Cortex of kidney (tissue), 1 donor: ENCODE measurements at places on chromosomes 5 and 9.

- no peak for DNase-seq
Measured at GRCh38 chr9:104025104-104025503, 69.0 kb upstream of the SMC2 start.

GRCh38 chr5:76294573-76294972, 108.5 kb upstream of the IQGAP2 start:
- no peak for DNase-seq

- DNase-seq, result no peak
Measured at GRCh38 chr9:124754289-124754688, 16.8 kb downstream of the NR6A1 start.

GRCh38 chr9:107706701-107707427, 217.3 kb upstream of the KLF4 start:
- no peak for DNase-seq

DNA sequence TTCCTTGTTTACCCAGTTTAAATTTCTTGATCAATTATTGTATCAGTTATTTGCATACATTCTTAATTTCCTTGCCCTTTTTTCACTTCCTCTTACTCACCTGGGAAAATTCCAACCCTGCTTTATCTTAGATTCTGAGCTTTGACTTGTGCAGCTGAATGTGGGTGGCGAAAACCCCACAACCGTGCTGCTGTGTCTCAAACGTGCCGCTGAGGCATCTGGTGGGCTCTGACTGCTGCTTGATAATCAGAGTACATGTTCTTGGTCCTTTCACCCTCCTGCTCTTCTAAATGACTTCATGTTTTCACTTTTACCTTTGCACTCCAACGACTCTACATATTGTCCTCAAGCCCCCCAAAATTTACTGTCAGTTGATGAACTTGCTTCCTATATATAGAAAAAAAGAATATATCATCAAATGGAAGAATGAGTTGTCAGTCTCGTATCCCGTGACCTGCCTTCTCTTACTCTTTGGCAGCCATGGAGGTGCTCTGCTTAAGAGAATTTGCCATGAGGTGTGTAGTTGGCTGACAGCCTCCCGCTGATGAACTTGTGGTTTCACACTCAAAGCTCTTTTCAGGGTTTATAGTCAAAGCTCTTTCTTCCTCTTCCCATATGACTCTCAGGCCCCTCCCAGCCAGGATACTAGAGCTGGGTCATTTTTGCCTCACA, 14.0 kb upstream of the JAK2 start:
- DNase-seq, result no peak

GRCh38 chr5:31935496-31936369, 238.4 kb downstream of the GOLPH3 start:
- no peak for DNase-seq

DNA sequence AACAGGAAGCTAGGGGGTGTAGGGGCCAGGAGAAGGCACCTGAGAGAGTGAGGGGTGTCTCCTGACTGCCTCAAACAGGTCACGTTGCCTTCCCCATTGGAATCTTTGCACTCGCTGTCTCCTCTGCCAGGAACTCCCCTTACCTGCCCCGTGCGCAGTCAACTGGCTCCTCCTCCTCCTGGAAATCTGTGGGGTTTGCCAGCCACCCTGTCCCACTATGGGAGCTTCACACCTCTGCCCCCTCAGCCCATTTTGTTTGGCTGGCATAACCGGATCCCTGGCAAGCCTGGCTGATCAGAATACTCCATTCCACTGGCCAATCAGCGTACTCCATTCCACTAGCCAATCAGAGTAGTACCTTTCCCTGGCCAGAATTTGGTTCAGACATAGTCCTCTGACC, 10.4 kb upstream of the SLC34A1 start:
- no peak for DNase-seq

GRCh38 chr5:134578578-134579283, 53.3 kb downstream of the JADE2 start:
- no peak for DNase-seq

- no peak for DNase-seq
Measured at GRCh38 chr5:132237670-132238069, 10.0 kb upstream of the P4HA2 start.

GRCh38 chr9:23563517-23563916, 262.5 kb downstream of the ELAVL2 start:
- no peak for DNase-seq

DNA sequence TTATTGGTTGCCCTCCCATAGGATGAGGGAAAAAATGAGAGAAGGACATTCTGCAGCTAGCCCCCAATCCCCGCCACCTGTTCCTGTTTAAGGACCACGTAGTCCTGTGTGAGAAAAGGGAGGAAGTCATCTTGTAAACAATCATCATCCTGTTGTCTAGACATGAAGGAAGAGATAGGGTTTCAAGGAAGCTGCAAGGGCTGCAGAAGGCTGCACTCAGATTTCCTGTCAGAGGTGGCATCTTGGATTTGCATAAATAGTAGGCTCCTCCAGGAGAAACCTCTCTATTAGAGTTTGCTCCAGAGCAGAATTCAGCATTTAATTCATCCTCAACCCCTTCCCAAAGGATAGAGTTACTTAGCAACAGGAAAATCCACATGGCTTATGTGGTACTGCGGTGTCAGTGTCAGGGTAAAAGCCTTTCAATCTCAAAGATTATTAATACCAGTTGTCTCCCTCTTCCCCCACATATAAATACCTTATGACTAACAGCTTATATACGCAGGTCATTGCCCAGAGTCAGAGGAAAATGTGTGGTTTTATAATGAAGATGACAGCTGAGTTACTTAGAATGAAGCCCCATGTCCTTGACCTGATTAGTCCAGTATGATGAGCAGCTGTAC, 4.6 kb upstream of the DNAJC18 start:
- DNase-seq, result no peak

DNA sequence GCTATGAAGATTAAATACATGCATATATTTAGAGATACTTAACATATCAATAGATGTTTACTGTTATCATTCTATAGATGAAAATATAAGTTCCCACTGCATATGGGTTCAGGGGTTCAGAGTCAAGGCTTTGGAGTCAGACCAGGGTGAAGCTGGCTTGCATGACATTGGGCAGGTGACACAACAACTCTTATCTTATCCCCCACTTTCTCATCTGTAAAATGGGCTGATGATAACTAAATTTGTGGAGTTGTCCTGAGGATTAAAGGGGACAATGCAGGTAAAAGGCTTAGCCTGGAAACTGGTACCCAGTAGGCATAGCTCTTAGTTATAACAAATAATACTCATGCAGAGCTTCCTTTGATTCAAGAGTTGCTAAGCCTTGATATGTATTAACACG, 72.6 kb upstream of the BRINP1 start:
- DNase-seq, result no peak

- no peak for DNase-seq
Measured at GRCh38 chr9:121294151-121294743, 26.3 kb downstream of the GSN start.

GRCh38 chr5:168464214-168464613, 22.1 kb upstream of the RARS1 start:
- DNase-seq, result no peak

DNA sequence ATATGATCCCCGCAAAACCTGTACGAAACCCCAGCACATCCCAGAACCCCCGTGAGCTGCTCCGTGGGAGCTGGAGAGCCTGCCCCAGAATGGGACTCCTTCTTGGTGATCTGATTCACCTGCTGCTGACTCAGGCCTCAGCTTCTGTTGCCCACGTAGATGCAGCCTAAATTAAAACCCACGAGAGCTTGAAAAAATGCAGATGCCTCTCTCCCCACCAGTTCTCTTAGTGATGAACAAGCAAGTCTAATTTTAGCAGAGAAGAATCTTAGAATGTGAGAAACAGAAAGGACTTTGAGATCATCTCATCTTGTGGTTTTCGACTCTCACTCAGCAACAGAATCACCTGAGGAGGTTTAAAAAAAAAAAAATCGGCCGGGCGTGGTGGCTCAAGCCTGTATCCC, 57.6 kb downstream of the TMOD1 start:
- DNase-seq, result no peak

GRCh38 chr5:112412346-112412745, 6.7 kb downstream of the EPB41L4A start:
- DNase-seq, result no peak

GRCh38 chr5:86885011-86885410, 267.3 kb downstream of the COX7C start:
- DNase-seq, result no peak

- no peak for DNase-seq
Measured at GRCh38 chr5:142969186-142969585, 199.0 kb downstream of the ARHGAP26 start.

DNA sequence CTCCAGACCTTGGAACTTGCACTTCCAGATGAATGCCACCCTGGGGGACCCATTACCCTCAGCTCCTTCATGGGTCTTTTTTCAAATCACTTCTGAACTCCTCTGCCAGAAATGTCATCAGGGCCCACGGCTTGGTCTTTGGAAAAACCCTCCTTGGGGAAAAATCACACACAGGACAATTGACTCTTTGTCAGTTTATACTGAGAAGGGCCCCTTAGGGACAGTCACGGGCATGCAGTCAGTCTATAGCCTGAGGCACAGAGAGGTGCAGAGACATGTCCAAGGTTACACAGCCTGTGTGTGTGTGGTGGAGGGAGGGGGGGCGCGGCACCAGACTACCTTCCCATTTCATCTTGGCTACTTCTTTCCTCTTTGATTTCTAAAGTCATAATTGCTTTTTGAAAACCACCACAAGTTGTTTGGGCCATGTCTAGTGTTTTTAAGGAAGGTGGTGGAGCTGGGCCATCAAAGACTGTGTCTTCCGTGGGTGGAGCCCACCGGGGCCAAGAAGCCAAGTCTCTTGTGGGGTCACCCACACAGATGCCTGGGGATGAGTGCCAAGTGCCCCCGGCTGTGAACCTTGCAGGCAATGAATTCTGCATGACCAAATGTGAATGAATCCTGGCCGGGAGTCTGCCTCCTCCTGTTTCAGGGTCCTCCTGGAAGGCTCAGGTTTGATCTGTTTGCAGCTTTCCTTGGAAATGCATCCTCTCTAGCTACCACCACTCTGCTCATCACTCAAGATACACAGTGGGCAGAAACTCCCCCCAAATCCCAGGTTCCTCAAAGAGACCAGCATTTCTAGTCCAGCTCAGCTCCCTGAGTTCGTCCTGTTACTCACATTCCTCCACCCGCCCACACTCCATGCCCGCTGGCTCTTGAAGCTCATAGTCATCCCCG, 200.1 kb upstream of the TBC1D2 start:
- DNase-seq, result no peak

GRCh38 chr9:128276574-128277270, 646 bp downstream of the SWI5 start:
- DNase-seq, result no peak

GRCh38 chr5:95262933-95263660, 21.8 kb downstream of the MCTP1 start:
- DNase-seq, result no peak

DNA sequence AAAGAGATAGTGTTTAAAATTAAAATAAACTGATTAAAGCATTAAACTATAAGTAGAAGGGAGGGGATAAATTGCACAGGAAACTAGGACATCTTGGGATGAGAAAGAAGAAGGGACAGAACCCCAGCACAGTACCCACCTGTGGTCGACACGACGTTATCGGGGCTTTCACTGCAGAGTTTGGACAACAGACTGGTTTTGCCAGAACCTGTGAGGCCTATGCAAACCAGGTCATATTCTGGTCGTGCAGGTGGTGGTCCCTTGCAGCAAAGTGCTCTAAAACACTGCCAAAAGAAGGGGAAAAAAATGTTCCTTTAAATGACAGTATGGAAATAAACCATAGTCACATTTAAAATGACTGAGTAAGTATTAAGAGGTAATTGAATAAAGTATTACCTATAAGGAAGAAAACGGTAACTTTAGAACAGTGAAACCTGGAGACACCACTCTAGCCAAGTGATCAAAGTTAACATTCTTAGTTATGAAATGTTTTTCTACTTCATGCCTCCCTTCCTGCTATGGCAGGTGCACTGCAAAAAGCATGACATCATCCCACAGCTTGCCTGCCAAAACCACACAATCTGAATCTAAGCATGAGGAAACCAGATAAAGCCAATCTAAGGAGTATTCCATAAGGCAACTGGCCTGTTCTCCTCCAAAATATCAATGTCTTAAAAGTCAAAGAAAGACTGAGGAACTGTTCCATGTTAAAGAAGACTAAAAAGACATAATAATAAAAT, 138.6 kb downstream of the ARL15 start:
- DNase-seq, result no peak

- DNase-seq, result no peak
Measured at GRCh38 chr5:133639850-133640528, 27.6 kb upstream of the FSTL4 start.

GRCh38 chr9:68872026-68872501, 141.8 kb downstream of the PRKACG start:
- no peak for DNase-seq

GRCh38 chr5:160297776-160298175, 14.6 kb downstream of the CCNJL start:
- no peak for DNase-seq
